ENCODE measurements at places on chromosomes 13 and 19.

- DNase-seq: no peak
Measured at GRCh38 chr19:32626969-32627368, 46.0 kb downstream of the PDCD5 start.

DNA sequence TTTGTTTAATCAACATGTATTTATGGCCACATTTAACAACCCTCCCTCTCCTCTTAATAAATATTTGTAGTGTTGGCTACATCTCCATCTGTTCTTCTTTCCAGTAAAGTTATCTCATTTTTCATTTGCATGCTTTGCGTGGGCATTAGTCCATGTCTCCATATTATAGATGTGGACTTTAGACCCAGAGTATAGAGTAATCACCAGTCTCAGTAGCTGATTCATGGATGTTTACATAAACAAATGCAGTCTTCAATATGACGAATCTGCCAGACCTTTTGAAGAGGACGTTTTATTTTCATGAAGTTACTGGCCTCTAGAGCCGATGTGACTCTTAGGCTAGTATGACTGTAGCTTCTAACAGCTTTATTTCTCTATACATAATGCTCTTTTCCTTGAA, 1546.2 kb downstream of the OLFM4 start:
- DNase-seq: no peak

DNA sequence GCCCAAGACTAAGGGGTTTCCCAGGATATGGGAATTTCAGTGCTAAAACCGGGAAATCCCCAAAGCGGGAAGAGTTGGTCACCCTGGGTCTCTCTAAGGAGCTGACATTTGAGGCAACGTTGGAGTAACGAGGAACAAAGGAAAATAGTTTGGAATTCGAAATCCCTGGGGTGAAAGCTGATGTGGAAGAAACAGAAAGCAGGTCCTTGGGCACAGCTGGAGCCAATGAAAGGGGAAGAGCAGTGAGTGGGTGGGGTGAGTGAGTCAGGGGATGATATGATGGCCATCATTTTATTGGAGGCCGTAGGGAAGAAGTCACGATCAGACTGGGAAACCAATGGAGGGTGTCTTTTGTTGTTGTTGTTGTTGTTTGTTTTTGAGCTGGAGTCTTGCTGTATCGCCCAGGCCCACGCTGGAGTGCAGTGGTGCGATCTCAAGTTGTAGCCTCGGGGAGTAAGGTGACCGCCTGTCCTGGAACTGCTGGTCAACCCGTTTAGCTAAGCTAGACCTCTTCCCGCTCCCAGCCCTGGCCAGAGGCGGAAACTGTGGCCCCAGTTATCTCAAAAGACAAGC, 3.4 kb upstream of the RFX2 start:
- DNase-seq: no peak

GRCh38 chr13:19661126-19661525, 27.7 kb downstream of the MPHOSPH8 start:
- no peak for DNase-seq

DNA sequence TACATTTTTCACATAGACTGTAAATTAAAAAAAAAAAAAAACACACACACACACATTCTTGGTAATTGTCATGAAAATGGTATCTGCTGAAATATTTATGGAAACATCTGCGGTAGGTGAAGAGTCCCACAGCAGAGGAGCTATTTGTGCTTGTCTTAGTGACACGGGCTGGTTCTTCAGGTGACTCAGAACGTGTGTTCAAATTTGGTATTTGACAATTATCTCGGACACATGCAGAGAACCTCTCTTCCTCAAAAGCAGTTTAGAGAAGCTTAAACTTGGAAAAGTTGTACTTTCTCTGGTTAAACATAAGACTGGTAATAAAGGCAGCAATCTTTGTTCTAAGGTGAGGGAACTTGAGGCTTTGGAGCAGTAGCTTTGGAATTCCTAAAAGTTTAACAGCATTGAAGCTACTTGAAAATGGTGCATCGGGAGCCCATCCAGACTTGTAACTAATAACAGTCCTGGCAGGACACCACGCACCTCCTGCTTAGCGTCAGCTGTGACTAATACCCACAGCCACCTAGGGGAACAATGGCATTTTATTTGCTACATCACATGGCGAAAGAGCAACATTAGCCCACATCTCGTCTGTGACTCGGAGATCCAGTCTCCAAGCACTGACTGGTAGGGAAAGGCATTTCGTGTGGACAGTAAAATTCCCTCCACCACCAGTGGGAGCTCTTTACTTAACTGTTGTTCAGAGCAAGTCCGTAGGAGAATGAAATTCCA, 1505.1 kb upstream of the SLC10A2 start:
- peak; percentile 64 for DNase-seq

DNA sequence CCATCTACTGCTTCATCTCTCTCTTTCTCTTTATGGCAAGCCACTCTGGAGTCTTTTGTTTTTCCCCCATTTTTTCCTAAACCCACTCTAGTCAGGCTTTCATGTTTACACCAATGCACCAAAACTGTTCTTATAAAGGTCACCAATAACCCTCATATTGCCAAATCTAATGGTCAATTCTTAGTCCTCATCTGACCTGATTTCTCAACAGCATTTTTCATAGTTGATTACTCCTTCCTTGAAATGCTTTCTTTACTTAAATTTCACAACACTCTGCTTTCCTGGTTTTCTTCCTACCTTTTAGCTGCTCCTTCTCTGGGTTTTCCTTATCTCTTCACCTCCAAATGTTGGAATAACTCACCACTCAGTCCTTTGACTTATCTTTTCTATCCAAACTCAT, 47.9 kb downstream of the MICU2 start:
- DNase-seq: no peak

DNA sequence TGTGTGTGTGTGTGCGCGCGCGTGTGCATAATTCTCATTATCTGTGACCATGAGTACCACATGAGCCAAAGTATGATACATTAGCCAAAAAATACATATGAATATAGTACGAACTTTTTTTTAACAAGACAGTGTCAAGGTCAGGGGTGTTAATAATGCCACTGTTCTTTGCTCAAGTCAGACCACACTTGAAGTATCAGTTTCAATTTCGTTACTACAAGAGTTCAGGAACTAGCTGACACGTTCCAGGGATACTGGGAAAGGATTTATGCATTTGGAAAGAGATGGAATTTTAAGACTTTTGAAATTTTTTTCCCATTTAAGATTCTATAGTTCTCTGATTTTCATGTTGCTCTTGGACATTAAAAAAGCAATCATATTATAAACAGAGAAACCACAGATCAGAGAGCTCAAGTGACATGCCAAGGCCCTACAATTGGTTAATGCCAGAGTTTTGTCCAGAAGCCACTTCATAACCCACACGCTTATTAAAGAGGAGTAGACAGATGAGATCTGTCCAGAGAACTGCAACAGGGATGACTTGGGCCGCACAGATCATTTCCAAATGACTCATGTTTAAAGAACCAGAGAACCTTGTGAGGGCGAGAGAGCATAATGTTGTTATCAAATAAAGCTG, 718.8 kb upstream of the SGCG start:
- DNase-seq: no peak

DNA sequence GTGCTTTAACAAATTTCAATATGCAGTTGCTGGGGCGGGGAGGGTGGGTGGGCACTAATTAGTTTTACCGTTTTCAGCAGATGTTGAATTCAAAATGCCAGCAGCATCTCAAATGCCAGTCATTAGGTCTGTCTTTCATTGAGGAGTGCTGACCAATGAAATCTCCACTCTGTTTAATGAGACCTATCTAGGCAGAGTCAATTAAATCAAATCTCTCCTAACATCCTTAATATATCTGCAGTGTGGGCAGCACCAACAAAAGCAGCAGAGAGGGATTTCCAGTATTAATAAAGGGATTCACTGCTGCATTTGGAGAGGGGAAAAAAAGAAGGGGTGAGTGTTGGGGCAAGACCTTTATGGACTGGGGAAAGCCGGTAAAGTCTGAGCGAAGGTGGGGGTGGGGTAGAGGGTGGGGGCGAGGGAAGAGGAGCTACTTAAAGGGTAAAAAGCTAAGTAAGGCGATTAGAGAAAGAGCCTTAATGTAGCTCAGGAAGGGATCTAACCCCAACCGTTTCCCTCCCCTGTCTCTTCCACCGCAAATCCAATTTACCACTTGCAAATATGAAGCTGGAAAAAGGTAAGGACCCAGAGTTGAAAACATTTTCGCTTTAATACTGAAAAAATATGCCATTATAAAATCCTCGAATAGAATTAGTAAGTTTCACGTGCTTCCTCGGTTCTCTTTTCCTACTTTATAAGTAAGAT, 4.5 kb downstream of the SLITRK1 start:
- no peak for DNase-seq

DNA sequence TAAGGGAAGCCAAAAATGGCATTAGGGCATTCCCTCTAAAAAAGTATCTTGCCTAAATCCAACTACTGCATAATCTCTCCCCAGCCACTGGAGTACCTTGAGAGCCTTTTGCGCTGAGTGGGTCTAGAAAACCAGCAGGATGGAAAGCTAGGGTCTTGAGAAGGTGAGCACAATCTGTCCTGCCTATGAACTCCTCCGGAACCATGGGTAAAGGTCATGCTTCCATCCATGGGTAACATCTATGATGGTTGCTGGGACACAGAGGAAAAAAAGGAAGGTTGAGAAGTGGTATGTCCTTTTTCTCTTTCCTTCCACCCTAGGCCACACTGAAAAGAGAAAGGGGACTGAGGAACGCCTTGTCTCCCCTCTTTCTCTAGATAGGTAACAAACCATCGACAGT, 52.4 kb downstream of the ZNF676 start:
- no peak for DNase-seq

- DNase-seq: no peak
Measured at GRCh38 chr19:57786906-57787305, 17.4 kb downstream of the ZNF586 start.

DNA sequence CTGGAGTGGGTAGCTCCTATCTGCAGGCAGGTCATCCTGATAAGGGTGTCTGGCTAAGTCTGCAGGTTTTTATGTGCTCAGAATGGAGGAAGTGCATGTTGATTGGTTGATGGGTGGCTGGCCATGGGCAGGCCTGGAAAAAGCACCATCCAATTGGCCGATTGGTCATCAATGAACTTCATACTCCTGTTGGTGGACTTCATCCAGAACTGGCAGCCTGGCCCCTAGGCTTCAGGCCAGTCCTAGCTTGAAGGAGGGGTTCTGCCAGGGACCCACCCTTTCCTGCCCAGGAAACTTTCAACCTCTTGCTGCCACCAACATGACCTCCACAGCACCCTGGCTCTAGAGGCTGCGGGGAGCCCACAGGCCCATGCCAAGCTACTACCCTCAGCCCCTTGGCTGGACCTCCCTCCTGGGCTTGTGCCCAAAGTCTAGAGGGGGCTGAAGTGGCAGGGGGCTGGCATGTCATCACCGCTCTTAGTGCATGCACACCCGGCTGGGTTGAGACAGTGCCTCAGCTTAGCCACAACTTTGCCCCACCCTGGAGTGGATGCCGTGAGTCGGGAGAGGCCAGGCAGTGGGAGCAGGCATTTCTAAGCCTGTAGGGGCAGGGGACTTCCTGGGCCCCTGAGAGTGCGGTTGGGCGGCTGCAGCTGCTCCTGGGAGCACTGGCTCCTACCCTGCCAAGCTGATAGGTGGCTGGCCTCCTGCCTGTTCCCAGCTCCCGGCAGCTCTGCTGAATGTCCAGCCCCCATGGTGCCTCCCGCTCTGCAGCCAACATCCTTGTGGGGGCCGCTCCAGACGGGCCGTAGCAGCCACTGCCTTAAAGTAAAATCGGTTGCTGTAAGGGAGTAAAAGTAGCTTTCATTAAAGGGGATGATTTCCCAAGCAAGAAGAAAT, 13.2 kb downstream of the DNAJC15 start:
- no peak for DNase-seq

DNA sequence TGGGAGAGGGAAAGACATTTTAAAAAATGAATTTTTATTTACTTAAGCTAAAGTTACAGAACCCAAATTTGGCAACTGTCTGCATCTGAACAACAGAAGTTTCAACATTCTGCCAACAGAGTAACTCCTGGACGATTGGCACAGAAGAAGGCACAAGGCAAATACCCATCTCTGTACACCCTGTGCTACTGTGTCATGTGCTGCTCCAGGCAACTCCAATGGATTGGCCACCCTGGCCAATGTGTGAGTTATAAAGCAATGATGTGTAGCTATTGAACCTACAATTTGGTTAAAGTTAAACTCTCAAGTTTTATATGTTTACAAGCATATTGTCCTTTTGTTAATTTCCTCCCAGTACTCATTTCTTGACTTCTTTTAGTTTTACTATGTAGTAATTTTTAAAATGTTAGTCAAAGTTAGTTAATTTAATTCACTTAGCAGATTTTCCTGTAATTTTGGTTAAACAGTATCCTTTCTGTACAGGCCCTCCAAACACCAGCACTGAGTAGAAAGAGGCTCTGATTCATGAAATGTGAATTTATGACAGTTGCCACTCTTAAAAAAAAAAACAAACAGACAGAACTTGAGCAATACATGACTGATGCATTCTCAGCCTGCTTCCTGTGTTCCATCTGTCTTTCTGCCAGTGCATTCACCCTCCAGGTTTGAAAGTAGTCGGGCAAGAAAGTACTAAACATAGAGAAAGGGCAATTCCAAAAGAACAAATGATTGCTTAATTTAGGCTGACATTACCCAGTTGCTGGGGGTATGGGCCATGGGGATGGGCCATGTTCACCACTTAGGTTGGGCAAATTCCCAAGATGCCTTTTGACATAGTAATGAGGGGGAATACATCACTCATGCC, 5.9 kb downstream of the STARD13 start:
- no peak for DNase-seq

Measured in C1 segment of cervical spinal cord (tissue), 14 donors.